ENCODE measurements at places on chromosomes 2 and 18.

- DNase-seq = no peak
Observed at GRCh38 chr2:135821190-135821589, 15.8 kb downstream of the LCT start.

DNA sequence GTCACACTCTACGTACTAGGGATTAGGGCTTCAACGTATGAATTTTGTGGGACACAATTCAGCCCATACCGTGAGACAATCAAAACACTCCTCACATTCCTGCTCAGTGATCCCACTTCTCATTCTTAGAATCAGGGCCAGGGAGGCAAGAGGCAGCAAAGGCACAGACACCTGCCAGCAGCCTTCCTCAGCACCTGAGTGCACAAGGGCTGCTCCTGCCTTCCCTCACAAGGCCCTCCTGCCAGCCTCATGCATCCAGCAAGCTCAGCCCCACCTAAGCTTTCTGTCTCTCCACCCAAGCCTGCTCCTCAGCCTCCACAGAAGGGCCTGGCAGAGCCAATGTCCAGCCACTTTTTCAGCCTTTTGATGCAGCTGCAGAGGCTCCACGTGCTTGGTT is 141.6 kb downstream of the SP3 start:
- no peak for DNase-seq

DNA sequence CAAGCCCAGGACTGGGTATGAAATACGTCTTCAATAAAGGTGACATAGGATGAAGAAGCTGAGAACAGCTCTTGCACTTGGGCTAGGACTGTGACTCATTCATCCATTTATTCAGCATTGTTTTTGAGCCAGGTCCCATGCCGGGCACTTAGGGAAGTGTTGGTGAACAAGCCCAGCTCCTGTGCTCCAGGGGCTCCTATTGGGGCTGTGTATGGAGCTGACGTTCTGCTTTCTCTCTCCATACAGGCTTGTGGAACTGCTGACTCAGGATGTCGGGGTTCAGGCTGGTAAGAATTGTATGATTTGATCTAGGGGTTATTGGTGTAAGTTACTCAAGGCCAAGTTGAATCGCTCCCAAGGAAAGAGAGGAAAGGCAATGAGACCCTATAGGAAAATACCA is 24.0 kb downstream of the MYO7B start:
- DNase-seq = no peak

GRCh38 chr2:68110102-68110501 is 47.3 kb upstream of the C1D start:
- DNase-seq = no peak

- peak; percentile 23 for DNase-seq
Observed at GRCh38 chr18:33951031-33951430, 273.7 kb downstream of the NOL4 start.

DNA sequence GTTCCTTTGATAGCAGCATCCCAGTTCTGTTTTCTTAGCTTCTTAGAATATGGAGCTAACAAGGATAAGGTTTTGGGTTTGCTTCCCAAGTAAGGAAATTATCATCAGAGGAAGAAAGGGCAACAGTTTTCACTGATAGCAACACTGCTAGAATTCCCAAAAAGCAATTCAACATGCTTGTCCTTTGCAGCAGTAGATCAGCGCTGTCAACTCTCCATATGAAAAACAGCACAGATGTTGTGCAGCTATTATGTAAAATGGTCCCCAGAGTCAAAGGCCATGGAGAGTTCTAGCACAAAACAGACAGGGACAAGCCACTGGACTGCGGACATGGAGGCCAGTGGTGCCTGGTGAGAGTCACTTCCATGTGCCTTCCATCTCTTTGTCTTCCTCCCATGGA is 135.9 kb upstream of the RNF152 start:
- no peak for DNase-seq

- DNase-seq = no peak
Observed at GRCh38 chr2:3434654-3435053, 55.2 kb downstream of the TRAPPC12 start.

DNA sequence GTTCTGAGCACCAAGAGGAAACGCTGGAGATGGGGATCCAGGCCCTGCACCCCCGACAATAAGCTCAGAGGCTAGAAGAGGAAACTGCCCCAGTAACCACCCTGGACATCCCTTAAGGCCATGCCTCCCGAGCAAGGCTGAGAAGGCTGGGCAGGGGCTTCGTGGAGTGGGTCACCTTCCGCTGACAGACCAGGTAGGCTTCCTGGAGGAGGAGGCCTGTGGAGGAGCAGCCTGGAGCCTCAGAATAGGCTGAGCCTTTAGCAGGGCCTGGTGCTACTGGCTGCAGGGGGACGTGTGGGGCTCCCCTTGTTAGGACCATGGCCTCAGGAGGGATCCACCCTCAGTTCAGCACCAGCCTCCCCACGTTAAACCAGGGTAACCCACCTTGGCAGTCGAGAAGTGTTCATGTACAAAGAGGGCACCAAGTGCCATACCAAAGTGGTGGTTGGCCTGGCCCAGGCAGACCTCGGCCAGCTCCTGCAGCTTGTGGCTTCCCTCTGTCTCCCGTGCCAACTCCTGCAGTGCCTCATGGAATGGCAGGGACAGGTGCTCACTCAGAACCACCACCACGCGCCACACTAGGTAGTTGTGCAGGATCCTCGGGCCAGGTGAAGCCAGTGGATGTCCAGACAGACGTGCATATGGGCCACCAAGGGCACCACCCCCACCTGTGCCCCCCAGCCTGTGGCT is 28.5 kb upstream of the ALPP start:
- DNase-seq = no peak

- DNase-seq = peak; percentile 76
Observed at GRCh38 chr18:44943311-44943881, 262.7 kb downstream of the SETBP1 start.

GRCh38 chr18:35032113-35032512 is 9.1 kb upstream of the MAPRE2 start:
- no peak for DNase-seq

DNA sequence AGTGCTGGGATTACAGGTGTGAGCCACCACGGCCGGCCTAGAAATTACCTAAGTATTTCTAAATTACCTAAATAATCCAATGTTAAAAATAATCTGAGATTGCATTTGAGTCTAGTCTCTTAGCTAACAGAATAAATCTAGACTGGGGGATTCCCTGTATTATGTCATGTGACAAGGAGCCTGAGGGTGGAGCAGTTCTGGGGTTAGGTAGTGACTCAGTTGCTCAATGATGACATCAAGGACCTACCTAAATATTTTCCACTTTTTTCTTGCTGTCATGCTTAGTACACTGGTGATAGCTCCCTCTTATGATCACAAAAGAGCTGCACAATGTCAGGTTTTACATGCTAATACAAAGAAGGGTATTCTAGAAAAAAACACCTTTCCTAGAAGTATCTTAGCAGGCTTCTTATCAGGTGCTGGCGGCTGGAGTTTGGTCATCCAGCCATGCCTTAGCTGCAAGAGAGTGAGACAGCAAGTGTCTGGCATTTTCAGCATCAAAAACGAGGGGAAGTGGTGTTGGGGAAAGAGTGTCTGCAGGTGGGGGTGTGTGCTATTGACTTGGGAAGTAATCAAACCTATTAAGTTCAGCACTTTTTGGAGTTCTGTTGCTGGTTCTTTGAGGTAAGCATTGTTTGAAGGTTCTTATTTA is 17.5 kb upstream of the CEP192 start:
- no peak for DNase-seq

- DNase-seq = no peak
Observed at GRCh38 chr2:4356541-4356940, 653.2 kb downstream of the DCDC2C start.

DNA sequence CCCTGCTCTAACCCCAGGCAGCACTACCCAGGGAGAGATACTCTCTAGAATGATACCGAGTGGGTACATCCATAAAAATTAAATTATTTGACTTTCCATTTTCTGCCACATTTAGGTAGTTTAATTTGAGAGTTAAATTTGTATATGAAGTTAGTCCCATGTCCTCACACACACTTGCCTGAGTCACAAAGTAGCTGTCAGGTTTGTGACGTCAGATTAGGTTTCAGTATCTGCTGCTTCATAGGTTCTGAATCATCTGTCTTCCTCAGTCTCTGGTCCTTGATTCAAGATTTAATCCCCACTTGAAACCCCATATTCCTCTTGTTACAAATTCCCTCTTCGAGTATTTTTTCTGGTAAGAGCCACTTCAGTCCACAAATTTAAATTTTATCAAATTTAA is 738.6 kb upstream of the FAM98A start:
- DNase-seq = no peak

- no peak for DNase-seq
Observed at GRCh38 chr18:51051105-51051712, 21.2 kb downstream of the SMAD4 start.

- DNase-seq = no peak
Observed at GRCh38 chr2:236934656-236935055, 151.0 kb upstream of the COPS8 start.

- DNase-seq = peak; percentile 22
Observed at GRCh38 chr2:225650041-225650440, 250.5 kb downstream of the NYAP2 start.

DNA sequence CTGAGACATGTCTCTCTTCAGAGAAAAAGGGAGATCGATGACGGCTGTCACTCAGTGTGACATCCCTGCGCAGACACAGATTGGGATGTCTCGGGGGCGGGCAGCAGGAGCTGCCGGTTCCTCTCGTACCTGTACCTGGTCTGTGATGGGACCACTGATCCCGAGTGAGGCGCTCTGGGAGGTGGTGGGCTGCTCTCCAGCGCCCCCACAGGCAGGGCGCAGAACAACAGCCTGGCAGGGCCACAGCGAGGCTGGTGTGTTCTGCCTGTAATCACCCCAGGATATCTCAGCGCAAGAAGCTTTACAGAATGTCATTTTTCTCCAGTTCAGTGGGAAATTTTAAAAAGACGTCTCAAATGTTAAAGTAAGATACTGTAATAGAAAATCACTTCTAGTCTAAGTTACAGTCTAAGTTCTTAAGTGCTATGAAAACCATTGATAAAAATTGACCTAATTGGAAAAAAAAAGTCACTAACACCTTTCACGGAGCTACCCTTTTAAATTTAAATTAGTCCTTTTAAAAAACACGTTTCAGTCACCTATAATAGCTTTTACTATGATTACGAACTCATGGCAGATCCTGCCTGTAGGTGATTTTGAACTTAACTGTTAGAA is 189.8 kb downstream of the SNTG2 start:
- DNase-seq = no peak

DNA sequence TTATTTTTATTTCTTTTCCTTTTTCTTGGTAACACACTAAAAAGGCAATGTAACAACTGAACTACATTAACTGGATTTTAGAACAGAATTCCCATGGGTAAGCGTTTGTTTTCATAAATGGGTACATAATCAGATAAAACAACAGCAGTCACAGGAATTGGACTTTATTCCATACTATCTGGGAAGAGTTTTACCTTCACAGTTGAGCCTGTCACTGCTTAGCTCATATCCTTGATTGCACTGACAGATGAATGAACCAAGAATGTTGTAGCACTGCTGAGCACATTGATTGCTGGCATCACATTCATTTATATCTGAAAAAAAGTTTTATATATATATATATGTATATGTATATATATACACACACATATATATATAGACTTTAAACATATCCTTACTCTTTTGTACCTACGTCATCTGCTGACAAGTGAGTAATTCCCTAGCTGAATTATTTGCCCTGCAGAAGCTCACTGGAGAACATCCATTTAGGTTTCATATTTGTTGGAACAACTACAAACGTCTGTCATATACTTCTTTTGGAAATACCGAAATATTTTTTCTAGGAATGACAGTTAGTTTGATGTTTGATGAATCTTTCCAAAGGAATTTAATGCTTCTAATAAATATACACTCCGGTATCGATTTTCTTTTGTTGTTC is 47.0 kb downstream of the EFEMP1 start:
- DNase-seq = no peak

- DNase-seq = no peak
Observed at GRCh38 chr18:75214766-75215510, 4.3 kb downstream of the TSHZ1 start.

- no peak for DNase-seq
Observed at GRCh38 chr2:151176661-151177060, 85.0 kb downstream of the RBM43 start.

- DNase-seq = no peak
Observed at GRCh38 chr18:3319399-3319798, 57.5 kb downstream of the MYL12B start.

DNA sequence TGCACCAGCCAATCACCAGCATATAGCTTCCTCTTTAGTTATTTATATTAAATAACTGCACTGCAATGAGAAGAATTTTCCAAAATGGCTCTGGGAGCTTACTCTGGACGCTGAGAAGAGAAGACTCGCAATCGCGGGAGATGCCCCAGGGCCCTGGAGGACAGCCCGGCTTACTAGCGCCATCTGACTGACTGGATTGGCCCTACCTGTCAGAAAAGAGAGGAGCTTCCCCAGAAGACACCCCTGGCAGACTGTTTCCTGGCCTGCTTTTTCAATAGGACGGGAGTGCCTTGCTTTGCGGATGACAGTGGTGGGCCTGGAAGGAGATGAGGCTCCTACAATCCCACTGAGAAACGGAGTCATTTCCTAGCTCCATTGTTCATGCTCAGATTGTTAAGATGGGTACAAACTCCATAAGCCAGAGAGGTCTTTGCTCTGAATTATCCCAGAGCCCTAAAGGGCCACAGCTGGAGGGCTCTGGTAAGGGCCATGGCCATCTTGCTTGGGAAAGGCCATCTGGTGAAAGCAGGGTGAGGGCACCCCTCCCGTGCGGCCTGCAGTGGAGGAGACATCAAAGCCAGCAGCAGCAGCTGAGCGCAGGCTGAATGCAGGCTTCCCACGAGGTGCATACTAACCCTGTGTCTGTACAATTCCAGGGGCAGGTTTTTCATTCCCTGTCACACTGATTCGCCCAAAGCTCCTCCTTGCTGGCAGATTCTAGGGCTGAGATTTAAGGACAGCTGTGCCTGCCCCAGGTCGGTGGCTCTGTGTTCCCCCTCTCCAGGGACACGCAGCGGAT is 92.1 kb downstream of the GALR1 start:
- DNase-seq = no peak

GRCh38 chr2:3248754-3249475 is 128.7 kb downstream of the EIPR1 start:
- DNase-seq = no peak

DNA sequence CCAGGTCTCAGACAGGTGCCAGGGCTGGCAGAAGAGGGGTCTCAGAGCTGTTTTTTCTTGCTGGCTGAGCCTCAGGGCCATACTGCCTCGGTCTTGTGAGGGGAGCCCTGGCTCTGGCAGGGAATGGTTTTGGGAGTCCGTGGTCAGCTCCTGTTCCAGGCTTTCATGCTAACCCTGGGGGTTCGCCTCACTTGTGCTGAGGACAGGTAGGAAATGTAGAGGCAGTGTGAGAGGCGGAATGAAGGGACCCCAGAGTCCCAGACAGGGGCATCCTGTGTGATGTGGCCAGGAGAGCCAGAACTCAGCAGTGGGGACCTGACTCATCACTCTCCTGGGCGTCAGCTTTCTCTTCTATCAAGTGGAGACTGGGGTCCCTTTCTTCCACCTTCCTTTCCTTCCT is 5.7 kb upstream of the CELF4 start:
- no peak for DNase-seq
